ENCODE measurements at places on chromosomes 5 and 9.

DNA sequence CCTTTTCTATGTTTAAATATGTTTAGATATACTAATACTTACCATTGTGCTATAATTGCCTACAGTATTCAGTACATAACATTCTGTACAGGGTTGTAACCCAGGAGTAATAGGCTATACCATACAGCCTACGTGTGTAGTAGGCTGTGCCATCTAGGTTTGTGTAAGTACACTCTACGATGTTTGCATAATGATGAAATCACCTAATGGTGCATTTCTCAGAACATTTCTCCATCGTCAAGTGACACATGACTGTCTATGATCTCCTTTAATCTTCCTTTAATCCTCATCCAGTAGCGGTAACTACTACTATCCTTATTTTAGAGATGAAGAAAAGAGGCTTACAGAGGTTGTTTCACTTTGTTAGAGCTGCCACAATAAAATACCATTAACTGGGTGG, 369.2 kb downstream of the PLK2 start:
- no peak for DNase-seq

GRCh38 chr5:63822614-63823013, 139.6 kb downstream of the HTR1A start:
- no peak for DNase-seq

DNA sequence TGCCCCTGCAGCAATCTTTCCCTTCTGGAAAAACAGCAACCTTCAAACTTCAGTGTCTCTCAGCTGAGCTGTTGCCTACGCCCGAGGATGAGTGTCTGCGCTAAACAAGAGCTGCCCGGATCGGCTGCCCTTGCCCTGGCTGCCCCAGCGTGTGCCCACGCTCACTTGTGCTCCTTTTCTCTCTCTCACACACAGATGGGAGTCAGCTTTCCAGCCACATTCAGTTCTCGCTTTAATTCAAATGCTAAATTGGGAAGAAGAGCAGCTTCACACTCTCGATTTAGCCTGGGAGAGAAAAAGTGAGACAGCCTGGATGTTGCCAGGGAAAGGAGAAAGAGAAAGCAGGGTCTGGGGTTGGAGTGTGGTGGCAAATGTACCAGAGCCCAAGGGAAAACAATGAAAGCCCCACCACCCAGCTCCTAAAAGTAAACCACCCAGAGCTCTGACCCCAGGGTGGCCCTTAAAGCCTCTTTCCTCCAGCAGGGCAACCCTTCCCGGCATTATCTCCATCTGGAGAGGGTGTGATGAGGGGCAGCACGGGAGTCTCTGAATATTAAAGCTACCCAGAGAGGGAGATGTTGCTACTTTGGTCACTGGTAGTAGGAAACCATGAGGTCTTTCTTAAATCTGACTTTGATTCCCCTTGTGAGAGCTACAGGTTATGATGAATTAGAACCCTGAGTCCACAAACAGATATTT, 9.9 kb upstream of the EGR1 start:
- no peak for DNase-seq

DNA sequence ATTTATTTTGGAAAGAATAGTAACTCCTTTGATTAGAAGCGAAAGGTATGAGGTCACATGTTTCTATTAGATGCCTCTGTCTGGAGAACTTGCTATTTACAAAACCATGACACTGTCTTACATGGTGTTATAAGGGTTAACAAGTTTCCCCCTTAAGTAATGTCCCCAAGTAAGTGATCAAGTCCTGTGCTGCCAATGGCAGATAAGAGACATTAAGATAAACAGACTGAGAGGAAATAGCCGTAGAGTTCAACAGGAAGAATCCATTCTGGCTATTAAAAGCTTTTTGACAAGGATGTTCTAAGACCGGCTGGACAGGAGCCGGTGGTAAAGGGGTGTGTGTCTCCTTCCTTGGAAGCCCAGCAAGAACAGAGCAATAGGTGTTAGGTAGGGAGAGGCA, 257.5 kb downstream of the GADD45G start:
- DNase-seq = no peak

GRCh38 chr5:106094204-106094607, 1576.5 kb downstream of the EFNA5 start:
- no peak for DNase-seq

DNA sequence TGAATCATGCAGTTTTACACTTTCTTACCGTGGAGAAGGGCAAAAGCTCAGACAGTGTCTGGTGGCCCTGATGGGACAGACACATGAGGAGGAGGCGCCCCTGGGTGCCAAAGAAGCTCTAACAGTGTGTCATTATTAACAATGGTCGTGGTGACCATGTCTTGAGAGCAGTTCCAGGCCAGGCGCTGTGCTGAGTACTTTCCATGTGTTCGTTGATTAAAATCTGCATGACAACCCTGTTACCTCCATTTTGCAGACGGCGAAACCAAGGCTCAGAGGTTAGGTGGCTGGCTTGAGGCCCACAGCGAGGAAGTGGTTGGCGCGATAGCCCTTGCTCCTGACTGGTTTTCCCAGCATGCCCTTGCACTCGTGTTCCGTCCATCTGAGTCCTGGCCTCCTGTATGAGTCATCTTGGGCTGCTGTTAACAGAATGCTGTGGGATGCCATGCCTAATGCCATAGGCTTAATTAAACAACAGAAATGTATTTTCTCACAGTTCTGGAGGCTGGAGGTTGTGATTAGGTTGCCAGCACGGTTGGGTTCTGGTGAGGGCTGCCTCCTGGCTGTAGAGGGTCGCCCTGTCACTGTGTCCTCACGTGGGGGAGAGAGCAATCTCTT, 92.0 kb downstream of the AMBP start:
- no peak for DNase-seq

GRCh38 chr5:3601911-3602782, 6.5 kb downstream of the IRX1 start:
- DNase-seq = no peak
